Stimulated activated CD4-positive, alpha-beta T cell treated with anti-CD3 and anti-CD28 coated beads, Interleukin-1b, Interleukin-23, amount 100 ng/mL, for 1 hour (primary cell): ENCODE measurements at places on chromosomes 7 and 10.

DNA sequence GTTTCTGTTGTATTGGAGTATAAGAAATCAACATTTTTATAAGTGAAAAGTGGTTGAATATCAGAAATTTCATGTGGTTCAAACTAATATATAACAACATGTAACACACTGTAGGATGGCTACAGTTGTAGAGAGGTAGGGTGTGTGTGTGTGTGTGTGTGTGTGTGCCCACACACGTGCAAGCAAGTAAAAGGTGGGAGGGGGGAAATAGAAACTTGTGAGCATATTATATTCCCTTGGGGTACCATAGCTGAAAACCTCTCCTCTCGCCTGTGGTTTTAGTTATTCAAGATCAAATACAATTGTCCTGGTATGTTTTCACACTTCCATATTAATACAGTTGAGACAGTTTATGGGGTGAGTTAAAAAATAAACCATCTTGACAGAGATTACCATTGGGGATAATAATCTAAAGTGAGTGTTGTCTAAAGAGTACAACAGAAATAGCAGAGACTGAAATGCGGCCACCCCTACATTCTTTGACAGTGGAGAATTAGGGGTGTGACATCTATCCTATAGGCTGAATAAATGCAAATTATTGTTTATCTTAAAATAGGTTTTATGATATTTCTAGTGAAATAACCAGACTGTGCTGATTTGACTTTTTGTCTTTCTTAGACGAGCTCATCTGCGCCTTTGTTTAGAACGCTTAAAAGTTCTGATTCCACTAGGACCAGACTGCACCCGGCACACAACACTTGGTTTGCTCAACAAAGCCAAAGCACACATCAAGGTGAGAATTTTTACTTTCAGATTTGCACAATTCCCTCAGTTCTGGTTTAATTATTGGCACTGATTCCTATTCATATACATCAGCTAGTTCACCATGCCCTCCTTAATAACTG lies 25.9 kb downstream of the SMNDC1 start:
- no peak for DNase-seq

DNA sequence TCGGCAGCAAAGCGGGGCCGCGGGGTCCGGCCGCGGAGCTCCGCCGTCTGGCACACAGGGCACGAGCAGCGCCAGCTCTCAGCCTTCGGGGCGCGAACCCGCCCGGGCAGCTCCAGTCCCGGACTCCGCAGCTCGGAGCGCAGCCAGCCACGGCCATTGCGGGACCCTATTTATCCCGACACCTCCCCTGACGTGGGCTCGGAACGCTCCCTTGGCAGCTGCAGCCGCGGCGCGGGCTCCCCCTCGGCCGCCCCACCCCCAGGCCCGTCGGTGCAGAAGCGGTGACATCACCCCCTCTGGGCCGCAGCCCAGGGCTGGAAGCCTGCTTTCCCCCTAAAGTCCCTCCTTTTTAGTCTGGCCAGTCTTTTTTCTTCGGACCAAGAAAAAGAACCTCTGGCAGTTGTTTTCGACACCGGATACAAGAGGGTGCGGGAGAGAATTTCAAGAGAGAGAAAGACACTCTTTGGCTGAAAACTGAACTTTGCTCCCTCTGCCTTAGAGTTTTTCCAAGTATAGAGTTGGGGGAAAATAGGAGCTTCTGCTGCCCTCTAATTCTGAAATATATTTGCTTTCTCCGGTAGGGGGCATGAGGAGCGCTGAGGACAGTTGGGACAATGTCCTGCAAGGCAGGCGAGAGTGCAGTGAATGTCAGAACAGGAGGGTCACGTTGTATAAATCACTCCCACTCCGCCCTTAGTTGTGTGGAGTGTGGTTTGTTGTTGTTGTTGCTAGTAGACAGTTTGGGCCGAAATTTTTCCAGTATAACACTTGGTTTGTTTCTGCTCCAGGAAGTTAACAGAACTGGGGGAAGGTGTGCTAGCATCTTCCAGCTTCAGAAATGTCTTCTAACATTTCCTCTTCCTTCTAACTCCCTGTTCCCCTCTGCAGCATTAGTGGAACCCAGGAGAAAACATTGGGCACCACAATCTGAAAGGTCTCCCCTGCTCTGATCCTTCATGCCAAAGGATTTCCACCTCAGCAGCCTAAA lies at the start of gene SFRP4:
Gene SFRP4 (minus strand): TSS at position 145 of the 988 bp plus-strand sequence. CDS start 280 bp downstream, outside the sequence.
- DNase-seq: no peak

GRCh38 chr7:39465055-39465929 lies 100.9 kb upstream of the YAE1 start:
- DNase-seq: no peak

DNA sequence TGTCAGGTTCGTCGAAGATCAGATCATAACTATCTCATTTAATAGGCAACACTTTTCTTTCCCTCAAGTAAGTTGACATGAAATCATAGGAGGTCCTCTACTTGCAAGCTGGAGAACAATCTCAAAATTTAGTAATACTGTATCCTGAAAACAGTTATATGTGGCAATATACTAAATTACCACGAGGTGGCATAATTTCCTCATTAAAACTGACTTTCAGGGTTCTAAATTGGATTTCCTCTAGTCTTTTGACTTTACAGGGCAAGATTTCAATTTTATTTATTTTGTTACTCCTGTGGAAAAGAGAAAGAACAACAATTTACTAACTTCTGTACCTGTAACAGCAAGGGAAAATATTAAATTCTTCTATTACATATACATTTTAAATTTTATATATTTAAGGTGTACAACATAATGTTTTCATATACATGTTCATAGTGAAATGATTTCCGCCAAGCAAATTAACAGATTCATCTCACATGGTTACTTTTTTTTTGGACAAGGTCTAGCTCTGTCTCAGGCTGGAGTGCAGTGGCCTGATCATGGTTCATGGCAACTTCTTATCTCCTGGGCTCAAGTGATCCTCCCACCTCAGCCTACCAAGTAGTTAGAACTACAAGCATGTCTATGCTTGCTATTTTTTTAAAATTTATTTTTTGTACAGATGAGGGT lies 53.4 kb upstream of the CYP2C18 start:
- DNase-seq: no peak

DNA sequence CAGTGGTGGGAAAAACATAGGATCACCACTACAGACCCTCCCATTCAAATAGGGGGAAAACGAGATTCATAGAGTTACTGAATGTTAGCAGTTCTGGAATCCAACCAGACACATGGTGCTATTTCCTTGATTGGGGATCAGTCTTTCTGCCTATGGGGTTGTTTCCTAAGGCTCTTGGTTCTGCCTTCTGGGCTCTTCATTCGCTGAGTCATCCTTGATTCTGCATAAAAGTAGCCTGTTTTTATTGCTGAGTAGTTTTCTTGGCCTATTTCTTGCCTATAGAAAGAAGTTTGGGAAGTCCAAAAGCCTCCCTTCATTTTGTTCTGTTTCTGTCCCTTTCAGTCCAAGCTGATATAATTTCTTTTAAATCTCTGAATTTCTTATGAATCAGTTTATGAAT lies 99.3 kb upstream of the OIT3 start:
- DNase-seq: no peak

DNA sequence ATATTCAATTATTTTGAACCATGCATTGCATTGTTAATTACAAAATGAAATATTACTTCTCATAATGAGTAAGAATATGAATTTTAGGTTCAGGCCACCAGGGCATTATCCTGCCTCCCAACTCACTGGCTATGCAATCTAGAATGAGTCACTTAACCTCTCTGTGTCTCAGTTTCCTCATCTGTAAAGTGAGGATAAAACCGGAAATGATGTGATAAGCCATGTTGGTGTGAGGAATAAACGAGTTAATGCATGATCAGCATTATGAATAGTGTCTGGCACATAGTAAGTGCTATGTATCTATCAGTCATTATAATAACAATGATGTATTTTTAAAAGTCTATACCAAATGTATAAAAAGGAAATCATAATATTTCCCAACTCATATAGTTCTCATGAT lies 85.5 kb downstream of the SEMA3D start:
- no peak for DNase-seq

GRCh38 chr10:102120991-102121738 lies 997 bp upstream of the LDB1 start:
- DNase-seq: no peak

- DNase-seq: peak; percentile 19
These were observed 297.3 kb upstream of the LYZL1 start for GRCh38 chr10:28991333-28992270.

DNA sequence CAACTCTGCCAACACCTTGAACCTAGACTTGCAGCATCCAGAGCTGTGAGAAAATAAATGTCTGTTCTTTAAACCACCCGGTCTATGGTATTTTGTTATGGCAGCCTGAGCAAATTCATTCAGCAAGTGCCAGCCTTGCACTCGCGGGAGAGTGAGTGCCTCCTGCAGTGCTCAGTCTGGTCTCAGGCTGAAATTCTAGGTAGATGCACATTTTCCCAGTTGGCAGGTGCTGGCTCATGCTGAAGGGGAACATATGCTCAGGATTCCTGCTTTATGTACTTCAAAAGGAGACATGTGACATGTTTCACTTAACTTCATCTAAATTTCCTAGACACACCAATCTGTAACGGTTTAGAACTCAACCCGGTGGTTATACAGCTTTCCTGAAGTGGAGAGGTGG lies 170.8 kb downstream of the MGMT start:
- DNase-seq: no peak

GRCh38 chr7:131932271-131932670 lies 375.8 kb upstream of the PODXL start:
- no peak for DNase-seq

DNA sequence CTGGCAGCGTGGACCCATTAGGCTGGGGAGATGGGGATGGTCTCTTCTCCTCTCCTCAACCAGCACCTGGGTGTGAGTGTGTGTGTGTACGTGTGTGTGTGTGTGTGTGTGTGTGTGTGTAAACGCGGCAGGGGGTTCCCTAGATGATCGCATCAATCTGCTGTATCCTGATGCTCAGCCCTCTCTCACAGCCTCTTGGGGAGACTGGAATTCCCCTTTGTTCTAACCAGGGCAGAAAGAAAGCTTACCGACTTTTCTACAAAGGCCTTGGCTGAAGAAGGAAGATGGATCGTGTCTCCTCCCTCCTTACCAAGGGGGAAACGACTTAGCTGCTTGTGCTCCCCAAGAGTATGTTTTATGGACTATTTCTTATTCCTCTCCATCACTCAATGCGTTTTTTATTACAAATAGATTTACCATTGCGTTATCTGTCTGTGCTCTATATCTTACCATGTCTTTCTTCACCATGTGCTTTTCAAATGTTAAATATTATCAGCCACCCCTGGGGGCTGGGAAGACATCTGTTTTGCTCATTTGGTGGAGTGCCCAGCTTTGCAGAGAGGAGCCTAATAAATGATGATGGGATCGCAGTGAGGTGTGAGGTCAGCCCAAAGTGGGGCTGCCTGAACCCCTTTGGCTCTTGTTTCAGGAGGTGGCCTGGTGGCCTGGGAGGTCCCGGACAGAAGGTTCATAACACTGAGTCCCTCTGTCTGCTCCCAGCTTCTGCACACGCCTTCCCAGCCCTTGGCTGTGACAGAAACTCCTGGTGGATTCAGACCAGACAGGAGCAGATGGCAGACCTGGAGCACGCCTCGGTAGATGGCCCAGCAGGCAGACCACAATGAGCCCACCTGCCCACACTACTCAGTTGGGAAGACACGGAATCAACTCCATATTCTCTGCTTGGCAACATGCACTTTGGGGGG lies 262.0 kb downstream of the PRPF18 start:
- no peak for DNase-seq

GRCh38 chr7:41870461-41871138 lies 167.7 kb upstream of the INHBA start:
- no peak for DNase-seq

GRCh38 chr7:153381275-153382040 lies 621.9 kb downstream of the ACTR3B start:
- DNase-seq: no peak

GRCh38 chr10:24465124-24465874 lies 256.4 kb downstream of the KIAA1217 start:
- DNase-seq: no peak

GRCh38 chr10:74314166-74314565 lies 163.1 kb downstream of the ADK start:
- no peak for DNase-seq

- DNase-seq: no peak
These were observed 47.7 kb upstream of the PLEKHA1 start for GRCh38 chr10:122326806-122327205.

DNA sequence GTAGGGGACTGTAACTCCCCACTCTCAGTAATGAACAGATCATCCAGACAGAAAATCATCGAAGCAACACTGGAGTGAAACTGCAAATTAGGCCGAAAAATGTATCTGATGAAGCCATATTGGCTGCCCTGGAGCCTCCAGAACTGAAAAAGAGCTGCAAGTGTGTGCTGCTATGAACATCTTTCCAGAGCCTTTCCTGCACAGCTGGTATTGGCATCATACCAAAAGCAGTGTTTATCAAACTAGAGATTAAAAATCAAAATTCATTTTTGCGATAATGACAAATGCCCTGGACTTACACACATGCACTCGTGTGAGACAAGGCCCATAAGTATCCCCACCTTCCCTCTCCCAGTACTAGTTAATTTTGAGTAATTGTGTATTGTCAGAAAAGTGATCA lies 6.8 kb upstream of the CLDN12 start:
- no peak for DNase-seq

GRCh38 chr7:876972-877311 lies 588 bp downstream of the GET4 start:
- DNase-seq: no peak

DNA sequence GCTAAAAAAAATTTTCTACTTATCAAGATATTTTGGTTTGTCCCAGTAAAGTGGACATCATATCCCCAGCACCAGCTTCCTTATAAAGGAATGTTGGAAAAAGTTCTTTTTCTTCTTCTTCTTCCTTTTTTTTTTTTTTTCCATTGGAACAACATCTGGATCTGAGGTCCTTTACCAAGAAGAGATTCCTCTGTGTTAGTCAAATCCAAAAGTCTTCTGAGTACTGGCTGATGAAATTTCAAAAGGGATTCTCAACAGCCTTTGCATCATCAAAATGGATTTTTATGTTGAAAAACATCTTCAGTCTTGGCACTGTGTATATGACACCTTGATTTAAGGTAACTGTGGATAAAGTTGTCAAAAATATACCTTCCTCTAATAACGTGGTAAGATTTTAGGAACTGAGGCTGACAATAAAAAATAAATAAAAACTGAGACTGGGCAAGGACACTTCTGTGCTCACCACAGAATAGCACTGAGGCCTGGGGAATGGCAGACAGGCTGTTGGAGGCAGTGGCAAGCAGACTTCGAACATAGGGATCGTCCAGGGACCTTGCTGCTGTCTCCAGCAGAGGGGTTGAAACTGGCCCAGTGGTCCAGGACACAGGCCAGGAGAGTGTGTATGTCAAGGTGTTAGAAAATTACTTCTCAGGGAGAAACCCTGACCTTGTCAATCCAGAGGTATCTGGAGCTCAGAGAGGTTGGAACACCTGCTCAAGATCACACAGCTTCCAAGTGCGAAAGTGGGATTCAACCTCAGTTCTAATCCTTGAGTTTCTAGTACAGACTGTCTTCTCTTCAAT lies 130.4 kb downstream of the PTPN20 start:
- no peak for DNase-seq

DNA sequence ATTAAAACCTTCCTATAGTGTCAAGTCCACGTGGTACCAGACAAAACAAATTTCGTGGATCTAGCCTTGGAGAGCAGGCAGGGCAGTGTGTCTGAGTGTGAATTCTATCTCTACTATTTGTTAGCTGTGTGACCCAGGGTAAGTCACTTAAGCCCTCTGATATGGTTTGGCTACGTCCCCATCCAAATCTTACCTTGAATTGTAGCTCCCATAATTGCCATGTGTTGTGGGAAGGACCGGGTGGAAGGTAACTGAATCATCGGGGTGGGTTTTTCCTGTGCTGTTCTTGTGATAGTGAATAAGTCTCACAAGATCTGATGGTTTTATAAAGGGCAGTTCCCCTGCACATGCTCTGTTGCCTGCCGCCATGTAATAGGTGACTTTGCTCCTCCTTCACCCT lies 2.8 kb upstream of the NPFFR1 start:
- DNase-seq: no peak
